RPMI7951 (cell line): ENCODE measurements at places on chromosomes 4 and X.

GRCh38 chrX:16666541-16666940 is 16.6 kb downstream of the S100G start:
- peak; percentile 74 for DNase-seq

GRCh38 chr4:68373513-68373912 is 23.6 kb upstream of the YTHDC1 start:
- DNase-seq, result peak; percentile 69

DNA sequence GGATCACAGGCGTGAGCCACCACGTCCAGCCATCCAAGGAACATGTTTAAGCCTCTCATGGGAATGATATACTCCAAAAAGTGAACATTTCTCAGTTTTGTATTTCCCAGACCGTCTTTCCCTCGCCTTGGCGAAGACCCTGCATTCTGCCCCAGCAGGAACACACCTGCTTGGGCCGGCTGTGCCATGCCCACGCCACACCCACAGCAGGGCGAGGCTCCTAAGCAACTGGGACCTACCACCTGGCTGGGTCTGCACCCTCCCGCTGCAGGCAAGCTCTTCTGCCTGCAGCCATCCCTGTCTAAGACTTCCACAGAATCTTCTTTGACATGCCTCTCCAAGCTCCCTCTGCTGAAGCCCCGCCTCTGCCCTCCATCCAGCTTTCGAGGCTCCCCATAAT is 3.6 kb downstream of the CCNQ start:
- no peak for DNase-seq

DNA sequence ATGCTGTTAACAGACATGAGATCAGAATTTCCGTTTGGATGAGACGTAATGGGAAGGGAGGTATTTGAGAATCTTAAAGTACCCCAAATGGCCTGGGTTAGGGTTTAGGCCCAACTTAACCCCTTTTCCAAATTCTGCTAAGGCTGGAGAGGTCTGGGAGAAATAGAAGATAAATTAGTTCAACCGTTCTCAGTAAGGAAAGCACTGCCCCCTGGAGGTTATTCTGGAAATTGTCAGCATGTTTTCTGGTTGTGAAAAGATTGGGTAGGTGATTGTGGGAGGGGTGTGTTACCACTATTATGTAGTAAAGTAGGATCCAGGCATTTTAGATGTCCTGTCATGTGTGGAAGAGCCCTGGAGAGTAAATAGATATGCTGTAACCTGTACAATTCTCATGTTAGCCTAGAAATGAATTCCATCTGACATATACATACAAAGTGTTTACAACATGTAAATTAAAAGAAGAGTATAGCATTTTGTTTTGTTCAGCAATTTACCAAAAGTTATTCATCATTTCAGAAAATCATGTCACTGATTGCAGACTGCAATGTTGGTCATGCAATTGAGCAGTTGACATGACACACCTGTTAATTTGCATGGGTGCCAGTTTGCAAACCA is 26.8 kb upstream of the GRXCR1 start:
- peak; percentile 21 for DNase-seq

GRCh38 chrX:11532291-11533078 is 133.2 kb downstream of the ARHGAP6 start:
- DNase-seq, result peak; percentile 64

DNA sequence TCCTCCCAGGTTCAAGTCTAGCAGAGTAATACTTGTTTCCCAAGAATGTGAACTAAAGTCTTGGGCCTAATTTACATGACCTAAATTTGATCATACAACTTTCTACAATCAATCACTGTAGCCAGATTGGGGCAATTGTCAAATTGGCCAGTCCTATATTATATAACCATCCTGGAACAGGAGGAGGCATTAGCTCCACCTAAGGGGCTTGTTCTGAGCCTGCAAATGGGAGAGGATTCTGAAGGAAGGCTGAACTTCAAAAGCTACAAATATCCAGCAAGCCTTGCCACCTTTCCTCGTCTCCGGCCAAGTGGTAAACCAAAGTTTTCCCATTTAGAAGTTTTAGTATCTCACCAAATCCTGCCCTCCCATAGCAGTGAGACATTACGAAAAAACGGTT is 1289.6 kb upstream of the TENM3 start:
- no peak for DNase-seq

- DNase-seq, result peak; percentile 49
Measured at GRCh38 chr4:74181219-74181618, 23.3 kb downstream of the MTHFD2L start.

- no peak for DNase-seq
Measured at GRCh38 chrX:116236666-116237065, 66.1 kb downstream of the AGTR2 start.

DNA sequence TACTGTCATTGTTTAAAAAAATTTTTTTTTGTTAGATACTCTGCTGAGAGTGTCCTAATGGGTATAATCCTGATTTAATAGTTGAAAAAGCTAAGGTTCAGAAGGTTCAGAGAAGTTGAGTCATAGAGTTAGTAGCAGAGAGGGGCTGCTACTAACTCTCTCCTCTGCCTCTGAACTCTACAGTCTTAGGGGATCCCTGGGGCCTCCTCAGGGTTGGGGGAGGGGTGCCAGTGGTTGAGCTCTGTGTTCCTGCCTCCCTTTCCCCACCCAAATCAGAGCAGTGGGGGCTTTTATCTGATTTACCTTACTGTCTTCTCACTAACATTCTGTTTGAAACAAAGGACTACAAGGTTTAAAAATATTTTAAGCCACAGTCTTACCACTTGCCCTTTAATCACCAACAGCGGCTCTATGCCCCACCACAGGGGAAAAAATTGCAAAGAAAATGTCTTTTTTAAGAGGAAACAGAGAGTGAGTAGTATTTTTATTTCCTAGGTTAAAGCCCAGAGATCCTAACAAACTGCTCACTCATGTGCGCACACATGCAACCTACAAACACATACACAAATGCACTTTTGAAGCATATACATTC is 102.2 kb upstream of the ATP6AP2 start:
- DNase-seq, result no peak

DNA sequence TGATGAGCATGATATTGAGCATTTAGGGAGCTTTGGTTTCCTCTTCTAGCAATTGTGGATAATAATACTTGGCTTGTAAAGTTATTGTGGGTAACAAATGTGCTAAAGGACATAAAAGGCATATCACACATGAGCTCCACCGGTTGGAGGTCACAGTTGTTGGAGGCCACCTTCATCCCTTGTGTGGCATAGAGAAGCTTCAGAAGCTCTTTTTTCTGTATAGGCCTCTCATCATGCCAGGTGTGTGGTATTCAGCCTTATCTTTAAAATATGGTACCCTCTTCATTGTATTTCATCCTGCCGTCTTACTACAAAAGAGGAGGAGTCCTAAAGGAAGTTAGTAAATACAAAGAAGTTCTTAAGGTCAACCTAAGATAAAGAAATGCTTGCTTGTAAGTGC is 66.4 kb downstream of the HMGB2 start:
- DNase-seq, result no peak

DNA sequence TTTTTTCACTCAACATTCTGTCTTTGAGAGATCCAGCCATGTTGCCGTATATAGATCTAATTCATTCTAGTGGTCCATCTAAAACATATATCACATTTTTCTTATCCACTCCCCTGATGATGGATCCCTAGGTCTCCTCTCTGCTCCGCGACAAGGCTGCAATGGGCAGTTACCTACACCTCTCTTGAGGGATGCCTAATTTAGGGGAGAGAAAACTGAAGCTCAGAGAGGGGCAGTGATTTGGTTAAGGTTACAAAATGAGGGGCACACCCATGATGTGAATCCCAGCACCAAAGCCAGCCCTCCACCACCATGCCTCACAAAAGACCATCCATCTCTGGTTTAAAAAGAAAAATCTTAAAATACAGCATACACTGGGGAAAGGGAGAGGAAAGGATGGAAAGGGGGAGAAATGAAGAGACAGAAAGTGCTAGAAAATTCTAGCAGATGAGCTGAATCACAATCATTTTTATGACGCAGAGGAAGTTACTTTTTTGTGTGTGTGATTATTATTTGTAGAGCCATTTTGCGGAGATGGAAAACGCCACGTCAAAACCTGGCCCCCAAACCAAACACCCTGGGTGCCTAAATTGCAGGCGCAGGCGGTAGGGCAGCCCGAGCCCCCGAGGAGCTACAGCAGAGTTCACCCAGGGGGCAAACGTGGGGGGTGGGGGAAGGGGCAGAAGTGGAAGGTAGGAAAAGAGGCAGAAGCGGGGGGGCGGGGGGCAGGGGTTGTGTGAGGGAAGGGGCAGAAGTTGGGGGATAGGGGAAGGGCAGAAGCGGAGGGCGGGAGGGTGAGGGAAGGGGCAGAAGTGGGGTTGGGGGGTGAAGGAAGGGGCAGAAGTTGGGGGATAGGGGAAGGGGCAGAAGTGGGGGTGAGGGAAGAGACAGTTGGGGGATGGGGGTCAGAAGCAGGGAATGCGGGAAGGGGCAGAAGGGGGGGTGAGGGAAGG is 1.3 kb upstream of the TSPYL2 start:
- no peak for DNase-seq

GRCh38 chrX:17878028-17878670 is 17.1 kb upstream of the RAI2 start:
- DNase-seq, result no peak

GRCh38 chrX:72271091-72271788 is 5.8 kb downstream of the RPS4X start:
- no peak for DNase-seq

GRCh38 chr4:147682755-147683154 is 1.2 kb downstream of the PRMT9 start:
- no peak for DNase-seq

GRCh38 chrX:53447441-53447840 is 13.3 kb upstream of the HSD17B10 start:
- DNase-seq, result no peak

DNA sequence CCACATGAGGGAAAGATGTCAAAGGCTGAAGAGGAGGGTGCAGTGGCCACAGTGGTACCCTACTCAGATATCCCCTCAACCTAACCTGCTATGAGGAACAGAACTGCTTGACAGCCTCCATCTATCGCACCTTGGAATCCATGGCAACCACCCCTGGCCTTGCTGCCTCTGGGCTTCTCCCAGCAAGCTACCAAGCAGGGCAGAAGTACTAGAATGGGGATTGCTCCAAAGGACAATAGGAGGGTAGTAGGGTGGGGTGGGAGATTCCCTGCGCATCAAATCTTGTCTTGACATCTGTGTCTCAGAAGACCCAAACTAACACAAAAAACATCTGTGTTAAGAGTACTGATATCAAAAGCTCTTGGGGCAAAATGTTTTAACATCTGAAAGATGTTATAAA is 118.2 kb downstream of the FBXW7 start:
- no peak for DNase-seq

DNA sequence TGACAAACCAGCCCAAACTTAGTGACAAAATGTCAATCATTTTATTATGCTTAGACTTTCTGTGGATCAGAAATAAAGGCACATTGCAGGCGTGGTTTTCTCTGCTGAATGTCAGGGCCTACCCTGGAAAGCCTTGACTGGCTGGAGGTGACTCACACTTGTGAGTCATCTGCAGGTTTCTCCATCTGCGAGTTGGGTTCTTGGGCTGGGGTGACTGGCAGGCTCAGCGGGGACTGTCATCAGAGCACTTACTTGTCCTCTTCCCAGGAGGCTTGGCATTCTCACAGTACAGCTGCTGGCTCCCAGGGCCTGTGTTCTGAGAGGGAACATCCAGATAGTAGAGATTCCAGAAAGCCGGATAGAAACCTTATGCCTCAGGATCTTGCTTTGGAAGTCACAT is 153.8 kb upstream of the AGA start:
- DNase-seq, result peak; percentile 90

- no peak for DNase-seq
Measured at GRCh38 chr4:105451346-105451745, 22.5 kb downstream of the PPA2 start.

GRCh38 chrX:17375367-17375636 is 302 bp downstream of the NHS start:
- DNase-seq, result no peak

GRCh38 chrX:21382715-21383114 is 8.5 kb downstream of the CNKSR2 start:
- DNase-seq, result no peak

- no peak for DNase-seq
Measured at GRCh38 chr4:167233685-167234315, 494 bp downstream of the SPOCK3 start.

- peak; percentile 93 for DNase-seq
Measured at GRCh38 chr4:7557456-7557855, 122.7 kb upstream of the PSAPL1 start.

DNA sequence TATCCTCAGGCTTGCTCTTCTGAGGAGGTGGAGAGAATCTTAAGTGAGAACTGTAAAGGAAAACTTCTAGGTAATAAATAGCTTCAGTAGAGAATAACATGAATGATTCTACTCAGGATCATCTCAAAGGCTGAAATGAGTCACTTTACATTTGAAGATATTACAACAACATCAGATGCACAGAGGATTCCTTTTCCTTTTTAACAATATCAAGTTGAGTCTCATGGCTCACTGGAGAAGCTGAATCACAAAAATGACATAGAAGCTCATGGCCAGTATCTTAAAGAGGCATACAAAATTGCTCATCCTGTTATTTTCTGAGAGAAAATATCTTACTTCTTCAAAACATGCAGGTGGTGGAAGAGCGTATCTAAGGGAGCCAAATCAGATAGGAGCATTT is 72.5 kb upstream of the EMCN start:
- DNase-seq, result no peak

GRCh38 chr4:5824635-5825034 is 68.3 kb downstream of the CRMP1 start:
- peak; percentile 36 for DNase-seq

- DNase-seq, result peak; percentile 23
Measured at GRCh38 chr4:576991-577498, 950 bp upstream of the TMEM271 start.

DNA sequence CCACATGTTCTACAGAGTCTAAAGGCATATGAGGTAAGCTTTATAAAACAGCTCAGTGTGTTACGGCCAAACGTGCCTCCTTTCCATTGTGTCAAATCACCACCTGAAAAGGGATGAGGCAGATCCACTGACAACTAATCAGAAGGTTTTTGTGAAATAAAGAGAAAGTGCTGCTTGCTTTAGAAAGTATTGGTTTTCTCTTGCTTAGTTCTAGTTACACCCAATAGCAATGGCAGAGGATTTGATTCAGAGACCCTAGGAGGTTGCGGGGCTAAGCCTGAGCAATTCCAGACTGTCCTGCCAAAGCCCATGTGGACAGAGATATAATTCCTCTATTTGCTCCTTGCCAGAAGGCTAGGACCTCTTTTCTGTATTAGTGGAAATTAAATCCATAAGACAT is 125.5 kb downstream of the SPRY1 start:
- no peak for DNase-seq

DNA sequence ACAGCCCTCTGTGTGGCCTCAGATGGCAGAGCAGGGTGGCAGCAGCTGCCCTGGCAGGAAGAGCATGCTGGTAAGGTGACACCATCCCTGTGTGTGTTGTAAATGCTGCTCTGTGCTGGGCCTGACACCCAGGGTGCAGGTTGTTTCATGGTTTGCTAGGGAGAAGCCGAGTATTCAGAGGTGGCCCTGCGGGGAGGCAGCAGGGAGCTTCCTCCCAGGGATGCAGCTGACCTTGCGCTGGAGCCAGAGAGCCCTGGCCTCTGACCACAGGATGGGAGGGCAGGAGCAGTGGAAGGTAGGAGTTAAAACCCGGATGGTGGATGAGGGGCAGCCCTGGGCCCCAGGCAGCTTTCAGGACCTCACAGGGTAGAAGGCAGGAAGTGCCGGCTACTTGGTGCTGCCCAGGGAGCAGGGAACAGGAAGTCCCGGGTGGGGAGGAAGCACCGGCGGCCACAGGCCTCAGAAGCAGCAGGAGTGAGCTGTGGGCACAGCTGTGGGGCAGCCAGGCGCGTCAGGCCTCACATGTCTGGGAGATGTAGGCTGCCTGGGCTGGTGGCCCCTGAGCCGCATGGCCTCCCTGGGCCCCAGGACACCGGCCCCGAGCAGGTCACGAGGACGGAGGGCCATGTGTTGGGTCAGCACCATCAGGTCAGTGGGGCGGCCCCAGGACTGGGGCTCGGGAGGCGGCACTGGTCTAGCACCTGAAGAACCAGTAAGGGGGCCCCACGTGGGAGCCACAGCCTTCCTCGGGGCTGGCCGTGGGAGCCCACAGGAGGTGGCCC is 19.1 kb downstream of the SH3BP2 start:
- peak; percentile 90 for DNase-seq
